ENCODE measurements at places on chromosomes 1 and 21. TPM values are rescaled to one million over a fixed set of nuclear protein-coding genes. Genes with fewer than 3 reads are reported as not detected.

The INAVA gene
- polyA plus RNA-seq = 11.4 TPM

The DPT gene
- polyA plus RNA-seq = not detected

The PTGER3 gene
- not detected for polyA plus RNA-seq

The PHC2 gene
- 106 TPM for polyA plus RNA-seq

The TADA1 gene
- 9.7 TPM for polyA plus RNA-seq

The FAM177B gene
- not detected for polyA plus RNA-seq

The FCGR1A gene
- polyA plus RNA-seq = not detected

The INTS11 gene
- polyA plus RNA-seq = 109 TPM

The CASQ2 gene
- polyA plus RNA-seq = not detected

The SLC35F3 gene
- 11.2 TPM for polyA plus RNA-seq

The IGFN1 gene
- 0.11 TPM for polyA plus RNA-seq

The LCA5L gene
- polyA plus RNA-seq = 0.56 TPM

The SERTAD4 gene
- 4.1 TPM for polyA plus RNA-seq

The TNFRSF4 gene
- polyA plus RNA-seq = not detected

The BTBD19 gene
- polyA plus RNA-seq = 4.6 TPM

The RGSL1 gene
- not detected for polyA plus RNA-seq

The CLIC6 gene
- not detected for polyA plus RNA-seq

The FMN2 gene
- not detected for polyA plus RNA-seq

The TMIGD3 gene
- not detected for polyA plus RNA-seq

The SLX9 gene
- 31.0 TPM for polyA plus RNA-seq

The OR10J1 gene
- polyA plus RNA-seq = not detected

The ARMH1 gene
- polyA plus RNA-seq = 0.51 TPM

The GJB5 gene
- polyA plus RNA-seq = 268 TPM

The OR2L3 gene
- polyA plus RNA-seq = not detected

The RBM11 gene
- polyA plus RNA-seq = 0.71 TPM

The CELA2B gene
- not detected for polyA plus RNA-seq

The PRPF38A gene
- polyA plus RNA-seq = 22.1 TPM

The COL6A1 gene
- polyA plus RNA-seq = 12.0 TPM

The SPRR3 gene
- 0.09 TPM for polyA plus RNA-seq

The ANXA9 gene
- polyA plus RNA-seq = 1.1 TPM

The NEGR1 gene
- 0.19 TPM for polyA plus RNA-seq

The RSPO1 gene
- polyA plus RNA-seq = not detected

The CHML gene
- polyA plus RNA-seq = 5.9 TPM

The RGS13 gene
- polyA plus RNA-seq = not detected

The HIPK1 gene
- 25.2 TPM for polyA plus RNA-seq

The SLC45A1 gene
- 0.28 TPM for polyA plus RNA-seq

The CCDC24 gene
- polyA plus RNA-seq = 5.4 TPM

The FAM163A gene
- polyA plus RNA-seq = not detected

The HSD3B1 gene
- 0.07 TPM for polyA plus RNA-seq

The TLR5 gene
- polyA plus RNA-seq = 1.1 TPM

Data from mammary epithelial cell (primary cell).